Activated CD8-positive, alpha-beta memory T cell treated with anti-CD3 and anti-CD28 coated beads, Interleukin-2, amount 50 U/mL, for 48 hours (primary cell): ENCODE measurements at places on chromosomes 4 and X.

DNA sequence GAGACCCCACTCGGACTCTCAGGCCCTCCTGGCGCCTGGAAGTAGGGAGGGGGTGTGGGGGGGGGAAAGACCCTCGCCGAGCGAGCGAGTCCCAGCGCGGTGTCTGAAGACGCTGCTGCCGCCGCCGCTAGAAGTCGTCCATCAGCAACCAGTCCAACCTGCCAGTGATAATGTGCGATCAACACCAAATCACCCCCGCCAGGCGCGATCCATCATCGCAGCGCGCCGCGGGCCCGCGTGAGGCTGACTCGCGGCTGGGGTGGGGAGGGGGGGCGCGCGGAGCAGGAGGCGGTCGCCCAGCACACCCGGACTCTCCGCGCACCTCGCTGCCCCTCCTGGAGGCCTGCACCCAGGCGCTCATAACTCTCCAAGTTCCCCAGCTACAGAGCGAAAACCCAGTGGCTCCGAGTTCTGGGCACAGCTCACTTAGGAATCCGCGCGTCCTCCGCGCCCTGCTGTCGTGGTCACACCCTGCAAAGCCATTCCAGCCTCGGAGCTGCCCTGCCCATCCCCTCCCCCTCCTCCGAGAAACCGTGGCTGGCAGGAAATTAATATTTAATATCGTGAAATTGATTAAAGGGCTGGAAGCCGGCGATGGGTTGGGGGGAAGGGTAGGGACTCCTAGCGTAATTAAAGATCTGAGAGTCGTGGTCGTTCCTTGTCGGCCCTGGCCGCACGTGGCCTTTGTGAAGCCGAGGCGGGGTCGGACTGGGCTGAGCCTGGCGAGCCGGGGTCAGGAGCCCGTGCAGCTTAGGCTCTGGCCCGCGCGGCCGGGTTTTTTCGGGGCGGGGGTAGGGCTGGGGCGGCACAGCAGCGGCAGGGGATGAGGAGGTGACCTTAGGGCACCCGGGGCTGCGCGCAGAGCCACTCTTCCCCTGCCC, 58.1 kb upstream of the BCOR start:
- DNase-seq = no peak

DNA sequence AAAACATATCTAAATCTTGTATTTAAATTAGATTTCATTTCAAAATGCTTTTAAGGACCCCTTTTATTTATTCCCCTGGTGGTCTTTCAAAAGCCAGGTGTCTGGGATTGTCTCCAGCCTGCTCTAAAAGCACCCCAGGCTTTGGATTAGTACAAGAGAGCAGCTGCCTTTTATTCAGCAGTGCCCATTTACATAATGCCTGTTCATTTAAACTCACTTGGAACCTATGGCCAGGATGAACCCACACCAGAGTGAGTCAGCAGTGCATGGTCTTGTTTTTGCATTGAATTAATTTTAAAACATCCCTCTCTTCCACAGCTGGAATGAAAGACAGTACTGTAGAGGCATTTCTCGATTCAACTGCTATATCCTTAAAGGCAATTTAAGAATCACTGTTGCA, 64.1 kb upstream of the TENM3 start:
- DNase-seq = no peak

DNA sequence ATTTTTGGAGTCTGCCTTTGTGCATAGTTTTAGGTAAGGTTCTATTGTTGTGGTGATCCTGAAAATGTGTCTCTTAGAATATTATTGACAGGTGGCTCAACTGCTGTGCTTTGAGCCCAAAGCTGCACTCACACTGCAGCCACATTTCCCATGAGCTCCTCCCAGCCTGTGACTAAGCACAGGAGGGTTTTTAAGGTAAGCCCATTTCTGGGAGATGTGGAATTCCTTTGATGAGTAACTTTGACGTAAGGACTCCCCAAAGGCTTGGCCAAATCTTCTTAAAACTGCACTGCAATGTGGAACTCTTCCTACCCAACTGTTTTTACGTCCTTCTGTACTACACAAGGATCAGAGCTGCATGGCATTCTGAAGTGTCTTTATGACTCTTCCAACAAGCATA, 20.0 kb upstream of the TMPRSS11A start:
- no peak for DNase-seq

DNA sequence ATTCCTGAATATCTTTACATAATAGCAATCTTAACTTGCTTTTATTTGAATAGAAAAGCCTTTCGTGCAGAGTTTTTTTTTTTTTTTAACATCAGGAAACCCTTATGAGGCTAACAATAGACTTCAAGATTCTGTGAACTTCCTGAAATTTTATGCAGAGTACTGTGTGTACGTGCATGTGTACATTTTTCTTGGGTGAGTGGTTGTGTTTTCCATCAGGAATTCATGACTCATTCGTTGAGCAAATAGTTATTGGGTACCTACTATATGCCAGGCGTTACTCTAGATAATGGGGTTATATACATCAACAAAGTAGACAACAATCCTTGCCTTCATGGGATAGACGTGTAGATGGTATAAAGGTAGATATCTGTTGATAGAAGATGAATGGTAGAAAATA, 59.1 kb downstream of the MRPL1 start:
- DNase-seq = no peak

- no peak for DNase-seq
Measured at GRCh38 chrX:133448512-133449076, 33.3 kb upstream of the GPC4 start.

- no peak for DNase-seq
Measured at GRCh38 chr4:46765465-46765864, 143.6 kb downstream of the COX7B2 start.

DNA sequence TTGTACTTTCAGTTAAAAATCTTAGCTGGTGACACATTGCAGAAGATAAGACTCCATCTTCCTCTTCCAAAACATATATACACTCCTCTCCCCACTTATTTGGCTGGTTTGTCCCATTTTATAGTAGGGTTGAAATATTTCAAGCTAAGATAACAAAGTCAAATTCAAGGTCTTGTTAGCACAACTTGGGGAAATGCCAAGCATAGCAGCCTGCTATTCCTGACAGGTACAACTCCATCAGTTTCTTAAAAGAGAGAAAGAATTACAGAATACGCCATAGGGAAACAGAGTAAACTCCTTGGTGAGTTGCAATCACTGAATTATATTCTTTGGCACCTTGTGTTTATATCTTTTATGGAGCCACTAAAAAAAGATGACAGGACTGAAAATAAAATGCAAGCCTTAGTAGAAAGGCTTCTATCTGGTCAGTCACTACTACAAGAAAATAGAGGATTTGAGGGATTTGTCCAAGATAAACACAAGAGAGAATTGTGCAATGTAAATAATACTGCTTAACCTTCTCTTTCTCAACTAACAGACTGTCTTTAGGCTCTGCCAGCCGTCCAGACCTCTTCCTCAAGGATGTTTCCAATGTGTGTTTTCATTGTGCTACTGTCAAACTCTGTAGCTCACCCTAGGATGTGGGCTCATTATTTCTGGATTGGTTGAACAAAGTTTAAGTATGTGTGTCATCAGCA, 170.3 kb downstream of the VEGFC start:
- no peak for DNase-seq

DNA sequence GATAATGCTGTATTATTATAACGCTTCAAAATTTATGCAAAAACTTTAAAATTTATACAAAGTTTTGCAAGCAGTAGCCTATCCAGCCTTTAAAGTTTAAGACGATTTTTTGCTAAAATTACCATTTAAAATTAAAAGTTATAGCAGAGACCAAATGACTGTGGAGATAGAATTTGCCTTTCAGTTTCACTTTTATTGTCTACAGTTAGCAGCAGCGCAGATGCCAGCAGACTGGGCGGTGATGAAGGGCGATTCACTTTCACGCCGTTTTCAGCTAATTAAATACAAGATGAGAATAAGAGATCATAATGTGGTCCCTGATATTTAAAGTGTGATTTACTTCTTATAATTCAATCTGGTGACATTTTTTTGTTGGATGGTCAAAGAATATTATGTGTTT, 1381.5 kb upstream of the ADGRL3 start:
- DNase-seq = no peak

DNA sequence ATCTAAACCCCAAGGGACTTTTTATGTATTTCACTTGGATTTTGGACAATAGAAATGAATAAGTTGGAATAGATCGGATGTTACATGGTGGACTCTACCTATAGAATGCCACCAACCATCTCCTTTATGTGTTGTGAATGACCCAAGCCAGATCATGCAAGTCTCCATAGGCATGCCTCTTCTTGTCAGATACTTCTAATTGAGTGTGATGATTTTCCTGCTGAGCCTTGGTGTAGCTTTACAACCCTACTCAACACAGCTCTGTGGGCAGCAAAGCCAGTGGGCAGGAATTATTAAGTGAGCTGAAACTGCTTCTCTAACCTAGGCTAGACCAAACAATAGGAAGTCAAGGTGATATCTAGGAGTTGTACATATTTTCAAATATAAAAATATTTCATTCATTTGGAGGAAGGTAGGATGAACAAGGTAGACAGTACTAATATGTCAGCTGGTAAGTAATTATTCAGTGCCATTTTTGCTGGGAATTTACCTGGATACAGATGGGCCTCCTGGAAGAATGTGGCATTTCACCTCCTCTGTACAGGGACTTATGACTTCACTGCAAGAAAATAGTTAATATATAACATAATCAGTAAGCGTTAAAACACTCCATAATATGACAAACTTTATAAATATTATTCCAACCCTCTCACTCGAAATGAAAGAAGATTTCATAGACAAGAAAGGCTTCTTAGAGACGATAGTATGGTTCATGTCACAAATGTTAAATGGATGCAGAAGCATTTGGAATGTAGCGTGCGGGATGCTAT, 298.0 kb upstream of the FAT1 start:
- no peak for DNase-seq

DNA sequence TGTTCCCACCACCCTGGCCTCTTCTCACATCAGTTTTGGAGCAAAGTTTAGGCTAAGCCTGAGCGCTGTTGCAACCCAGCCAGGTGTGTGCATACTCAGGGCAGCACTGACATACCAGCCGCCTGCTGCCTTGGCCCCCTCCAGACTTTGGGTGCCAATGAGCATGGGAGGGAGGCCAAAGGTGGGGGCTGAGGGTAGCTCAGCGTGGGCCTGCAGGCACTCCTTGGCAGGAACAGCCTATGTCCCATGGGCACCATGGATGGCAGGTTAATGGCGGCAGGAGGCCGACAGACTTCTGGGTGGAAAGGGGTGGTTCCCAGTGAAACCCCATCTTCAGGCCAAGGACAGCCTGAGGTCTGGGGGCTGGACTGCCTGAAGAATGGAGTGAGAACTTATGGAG, 462.2 kb downstream of the ADGRL3 start:
- DNase-seq = no peak

GRCh38 chrX:2502668-2503519, 2.1 kb upstream of the DHRSX start:
- DNase-seq = peak; percentile 37

GRCh38 chrX:100654261-100654660, 10.3 kb downstream of the SRPX2 start:
- DNase-seq = no peak

DNA sequence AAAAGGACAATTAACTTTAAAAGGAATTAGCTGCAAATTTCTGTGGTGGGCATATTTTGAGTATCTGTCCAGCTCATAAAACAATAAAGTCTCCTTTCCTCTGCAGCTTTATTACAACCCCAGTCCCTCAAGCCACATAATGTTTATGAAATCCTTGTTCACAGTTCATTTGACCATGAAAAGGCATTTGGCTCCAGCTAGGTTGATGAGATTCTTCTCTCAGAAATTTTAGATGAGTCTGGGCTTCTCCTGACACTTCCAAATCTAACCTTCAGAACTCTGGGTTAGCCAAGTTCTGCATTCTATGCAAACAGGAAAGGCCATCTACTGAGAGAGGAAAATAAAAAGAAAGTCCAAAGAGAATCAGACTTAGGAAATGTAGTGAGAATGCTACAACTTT, 156.8 kb downstream of the GRXCR1 start:
- no peak for DNase-seq

- DNase-seq = no peak
Measured at GRCh38 chrX:70132877-70133302, 357 bp upstream of the IGBP1 start.

GRCh38 chr4:42398171-42398870, 1.0 kb downstream of the SHISA3 start:
- DNase-seq = peak; percentile 64

DNA sequence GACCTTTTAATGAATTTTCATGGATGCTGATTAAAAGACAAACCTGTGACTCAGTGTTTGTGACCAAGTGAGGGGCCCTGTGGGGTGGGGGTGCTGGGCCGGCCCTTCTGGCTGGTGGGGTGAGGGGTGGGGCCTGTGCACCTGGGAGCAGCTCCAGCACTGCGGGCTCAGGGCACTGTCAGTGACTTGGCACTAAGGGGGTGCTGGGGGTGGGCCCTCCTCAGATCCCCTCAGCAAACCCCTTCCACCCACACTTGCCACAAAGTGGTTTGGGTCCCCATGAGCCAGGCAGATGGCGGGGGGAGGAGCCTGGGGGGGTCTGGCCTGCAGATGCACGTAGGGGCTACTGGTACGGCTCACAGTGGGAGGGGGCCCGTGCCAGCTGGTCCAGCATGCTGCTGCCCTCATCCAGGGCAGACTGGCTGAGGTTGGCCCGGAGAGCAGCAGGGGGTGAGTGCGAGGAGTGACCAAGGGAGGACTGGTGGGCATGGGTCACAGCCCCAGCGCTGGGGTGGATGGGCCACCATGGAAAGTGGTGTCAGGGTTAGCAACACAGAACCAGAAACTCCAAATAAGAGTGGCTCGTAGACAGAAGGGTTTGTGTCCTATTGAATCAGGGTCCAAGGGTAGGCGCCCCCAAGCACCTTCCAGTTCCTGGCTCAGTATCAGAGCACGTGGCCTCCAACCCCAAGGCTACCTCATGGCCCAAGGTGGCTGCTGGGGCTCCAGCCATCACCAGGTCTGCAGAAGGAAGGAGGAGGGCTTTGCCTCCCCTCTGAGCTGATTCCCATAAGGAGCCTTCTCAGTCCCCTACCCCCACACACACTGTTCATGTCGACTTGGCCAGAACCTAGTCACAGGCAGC, 10.1 kb downstream of the NKX1-1 start:
- DNase-seq = no peak

GRCh38 chr4:18194278-18194677, 172.7 kb upstream of the LCORL start:
- DNase-seq = no peak

GRCh38 chrX:51867626-51868025, 25.8 kb upstream of the MAGED1 start:
- DNase-seq = no peak

DNA sequence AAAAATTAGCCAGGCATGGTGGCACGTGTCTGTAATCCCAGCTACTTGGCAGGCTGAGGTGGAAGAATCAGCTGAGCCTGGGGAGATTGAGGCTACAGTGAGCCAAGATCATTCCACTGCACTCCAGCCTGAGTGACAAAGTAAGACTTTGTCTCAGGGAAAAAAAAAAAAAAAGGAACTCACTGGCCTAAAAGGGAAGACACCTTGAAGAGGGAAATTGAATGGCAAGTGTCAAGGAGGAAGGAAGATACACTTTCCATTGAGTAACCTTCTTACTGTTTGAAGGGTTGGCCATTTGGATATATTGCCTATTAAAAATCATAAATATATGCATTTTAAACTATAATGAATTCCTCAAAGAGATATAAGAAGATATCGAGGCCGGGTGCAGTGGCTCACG, 147.5 kb upstream of the FAM241A start:
- DNase-seq = no peak
